ENCODE measurements at places on chromosomes 13 and 19.
A peak's percentile ranks its signal among the peaks of the same experiment; 100 is the strongest.

DNA sequence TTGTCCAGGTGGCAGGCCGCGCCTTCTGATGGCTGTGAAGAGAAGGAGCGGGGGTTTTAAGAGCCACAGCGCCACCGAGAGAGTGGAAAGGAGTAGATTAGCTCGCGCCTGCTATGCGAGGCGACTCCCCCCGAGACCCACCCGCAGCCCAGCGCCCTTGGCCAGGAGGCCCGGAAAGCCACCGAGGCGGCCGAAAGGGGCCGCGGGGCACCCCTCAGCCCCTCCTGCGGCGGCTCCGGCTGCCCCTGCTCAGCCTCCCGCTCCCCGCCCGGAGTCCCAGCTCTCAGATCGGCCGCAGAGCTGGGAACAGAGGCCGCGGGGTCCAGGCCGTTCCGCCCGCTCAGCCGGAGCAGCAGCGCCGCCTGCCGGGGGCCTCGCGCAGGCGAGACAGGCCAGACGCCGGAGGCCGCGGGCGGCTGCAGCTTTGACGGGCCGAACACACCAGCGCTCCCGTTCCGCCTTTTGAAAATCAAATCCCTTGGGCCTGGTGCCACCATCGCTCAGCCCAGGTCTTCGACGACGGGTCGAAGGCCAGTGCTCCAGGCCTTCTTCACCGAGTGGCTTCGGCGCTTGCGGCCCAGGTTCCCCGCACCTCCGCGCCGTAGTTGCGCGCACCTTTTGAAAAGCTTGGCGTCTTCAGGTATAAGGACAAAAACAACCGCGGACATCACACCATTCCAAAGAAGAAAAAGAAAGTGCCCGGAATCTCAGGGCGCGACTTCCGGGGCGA is 15.3 kb downstream of the CDX2 start:
- peak; percentile 5 for DNase-seq

DNA sequence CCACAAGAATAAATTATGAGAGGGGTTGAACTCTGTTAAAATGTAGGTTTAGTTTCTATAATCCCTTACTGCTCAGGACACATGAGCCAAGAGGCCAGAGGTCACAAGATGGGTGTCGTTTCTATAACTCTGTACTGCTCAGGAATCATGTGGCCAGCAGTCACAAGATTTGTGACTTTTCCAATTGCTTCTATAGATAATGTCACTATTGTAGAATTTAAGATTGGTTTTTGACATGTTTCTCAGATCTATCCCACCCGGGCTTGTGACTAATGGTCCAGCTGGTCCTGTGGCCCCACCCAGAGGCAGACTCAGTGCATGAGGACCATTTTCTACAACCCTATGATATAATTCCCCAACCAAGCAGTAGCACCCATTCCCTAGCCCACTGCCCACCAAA is 662.0 kb upstream of the KLF12 start:
- DNase-seq, result no peak

DNA sequence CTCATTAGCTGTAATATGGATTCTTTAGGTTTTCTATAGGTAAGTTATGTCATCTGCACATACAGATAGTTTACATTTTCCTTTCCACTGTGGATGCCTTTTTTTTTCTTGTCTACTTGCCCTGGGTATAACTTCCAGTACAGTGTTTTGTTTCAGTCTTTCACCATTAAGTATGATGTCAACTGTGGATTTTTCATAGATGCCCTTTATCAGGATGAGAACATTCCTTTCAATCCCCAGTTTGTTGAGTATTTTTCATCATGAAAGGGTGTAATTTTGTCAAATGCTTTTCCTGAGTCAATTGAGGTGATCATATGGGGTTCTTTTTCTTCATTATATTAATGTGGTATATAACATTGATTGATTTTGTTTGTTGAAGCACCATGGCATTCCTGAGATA is 43.6 kb upstream of the SACS start:
- no peak for DNase-seq

- no peak for DNase-seq
Measured at GRCh38 chr19:6602729-6603114, 11.8 kb upstream of the CD70 start.

- DNase-seq, result no peak
Measured at GRCh38 chr19:49403404-49404187, 15.5 kb downstream of the KASH5 start.

- no peak for DNase-seq
Measured at GRCh38 chr19:27754700-27755099, 1458.3 kb downstream of the UQCRFS1 start.

- no peak for DNase-seq
Measured at GRCh38 chr19:45600340-45600885, 1.6 kb downstream of the GPR4 start.

GRCh38 chr19:5193192-5193591 is 147.4 kb downstream of the PTPRS start:
- DNase-seq, result peak; percentile 23

DNA sequence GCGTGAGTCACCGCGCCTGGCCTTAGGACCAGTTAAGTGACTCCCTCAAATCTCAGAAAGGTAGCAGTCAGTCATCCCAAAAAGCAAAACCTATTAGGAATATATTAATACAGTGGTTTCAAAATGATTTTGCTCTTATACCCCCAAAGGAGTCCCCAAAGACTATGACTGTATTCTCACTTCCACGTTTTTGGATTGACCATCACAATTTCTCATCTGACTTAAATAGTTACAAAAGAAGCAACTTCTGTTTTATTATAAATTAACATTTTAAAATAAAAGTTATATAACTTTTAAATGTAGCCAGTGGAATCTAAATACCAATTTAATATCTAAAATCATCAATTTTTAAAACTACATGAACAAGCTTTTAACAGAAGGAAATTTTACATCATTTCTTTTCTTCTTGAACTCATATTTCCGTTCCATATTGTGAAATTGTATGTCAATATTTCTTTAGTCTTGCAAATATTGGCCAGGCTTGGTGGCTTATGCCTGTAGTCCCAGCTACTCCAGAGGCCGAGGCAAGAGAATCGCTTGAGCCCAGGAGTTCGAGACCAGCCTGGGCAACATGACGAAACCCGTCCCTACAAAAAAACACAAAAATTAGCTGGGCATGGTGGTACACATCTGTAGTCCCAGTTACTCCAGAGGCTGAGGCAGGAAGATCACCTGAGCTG is 1.5 kb upstream of the SPART start:
- DNase-seq, result no peak

DNA sequence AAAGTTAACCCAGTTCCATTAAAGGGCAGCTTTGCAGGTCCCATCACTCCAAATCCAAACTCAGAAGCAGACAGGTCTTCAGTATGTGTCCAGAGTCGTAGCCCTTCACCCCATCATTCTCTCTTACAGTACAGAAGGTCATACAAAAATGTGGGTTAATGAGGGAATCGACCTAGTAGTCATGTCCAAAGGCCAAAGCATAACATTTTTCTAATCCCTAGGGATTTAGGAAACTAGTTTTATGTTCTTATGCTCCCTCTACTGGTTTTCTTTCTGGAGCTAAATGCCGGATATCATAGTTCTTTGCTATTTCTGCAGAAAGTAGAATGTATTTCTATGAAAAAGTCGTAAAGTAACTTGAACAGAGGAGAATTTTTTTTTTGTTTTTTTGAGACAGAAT is 72.2 kb downstream of the DHRS12 start:
- DNase-seq, result no peak

GRCh38 chr19:4267901-4268815 is 10.9 kb upstream of the SHD start:
- no peak for DNase-seq

DNA sequence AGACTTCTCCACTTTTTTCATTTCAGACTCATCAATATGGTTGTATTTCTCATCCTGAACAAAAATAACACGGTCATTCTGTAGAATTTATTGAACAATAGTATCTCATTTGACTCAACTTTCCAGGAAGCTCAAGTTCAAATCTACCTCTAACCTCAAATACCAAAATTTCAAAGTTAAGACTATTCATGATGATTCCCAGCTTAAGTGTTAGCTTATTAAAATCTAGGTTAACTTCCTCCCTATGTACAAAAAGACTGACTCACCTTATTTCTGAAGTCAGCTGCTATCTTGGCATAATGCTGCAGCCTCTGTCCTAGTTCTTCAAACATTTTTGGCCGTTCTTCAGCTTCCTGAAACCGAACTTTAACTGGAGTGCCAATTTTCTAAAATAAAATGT is 23.2 kb downstream of the HSPH1 start:
- no peak for DNase-seq

DNA sequence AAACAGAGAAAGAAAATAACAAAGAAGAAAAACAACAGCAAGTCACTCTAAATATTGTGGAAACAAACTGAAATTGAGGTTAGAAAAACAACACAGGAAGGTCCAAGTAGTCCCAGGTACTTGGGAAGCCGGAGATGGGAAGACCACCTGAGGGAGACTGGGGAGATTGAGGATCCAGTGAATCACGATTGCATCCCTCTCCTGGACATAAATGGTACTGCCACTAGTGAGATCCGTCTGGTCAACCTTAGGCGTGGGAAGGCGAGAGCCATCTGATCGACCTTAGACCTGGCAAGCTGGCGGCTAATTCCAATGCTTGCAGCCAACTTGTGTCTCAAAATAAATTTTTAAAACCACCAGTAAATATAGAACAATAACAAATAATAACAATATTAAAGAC is 81.9 kb downstream of the ZNF726 start:
- no peak for DNase-seq

DNA sequence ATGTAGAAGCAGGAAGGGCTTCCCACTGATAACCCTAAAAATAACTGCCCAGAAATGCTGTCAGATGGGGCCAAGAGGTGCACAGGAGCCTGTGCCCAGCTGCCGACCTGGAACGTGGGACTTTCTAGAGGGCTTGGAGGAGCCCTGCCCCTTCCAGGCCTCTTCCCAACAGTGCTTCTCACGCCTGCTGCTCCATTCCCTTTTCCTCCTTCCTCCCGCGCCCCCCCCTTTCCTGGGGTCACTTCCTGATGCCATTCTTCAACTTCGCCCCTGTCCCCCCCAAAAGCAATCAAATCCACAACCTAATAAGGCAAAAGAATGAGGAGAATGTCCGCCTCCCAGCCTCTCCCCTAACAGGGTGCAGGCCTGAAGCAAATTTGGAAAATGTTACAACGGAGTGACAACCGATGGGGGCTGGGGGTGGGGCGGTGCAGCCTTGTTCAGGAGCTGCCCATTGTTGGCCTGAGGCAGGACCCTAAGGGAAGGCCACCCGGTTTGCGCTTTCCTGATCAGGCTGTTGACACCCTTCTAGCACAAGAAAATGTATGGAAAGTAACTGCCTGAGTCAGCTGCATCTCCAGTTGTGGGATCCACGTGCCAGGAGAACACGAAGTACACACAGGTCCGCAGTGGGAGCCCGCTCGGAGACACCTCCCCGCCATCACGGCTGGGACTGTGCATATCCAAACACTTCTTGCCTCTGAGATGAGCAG is 18.7 kb downstream of the ACTN4 start:
- no peak for DNase-seq

GRCh38 chr19:18859676-18860301 is 28.0 kb downstream of the UPF1 start:
- peak; percentile 21 for DNase-seq

DNA sequence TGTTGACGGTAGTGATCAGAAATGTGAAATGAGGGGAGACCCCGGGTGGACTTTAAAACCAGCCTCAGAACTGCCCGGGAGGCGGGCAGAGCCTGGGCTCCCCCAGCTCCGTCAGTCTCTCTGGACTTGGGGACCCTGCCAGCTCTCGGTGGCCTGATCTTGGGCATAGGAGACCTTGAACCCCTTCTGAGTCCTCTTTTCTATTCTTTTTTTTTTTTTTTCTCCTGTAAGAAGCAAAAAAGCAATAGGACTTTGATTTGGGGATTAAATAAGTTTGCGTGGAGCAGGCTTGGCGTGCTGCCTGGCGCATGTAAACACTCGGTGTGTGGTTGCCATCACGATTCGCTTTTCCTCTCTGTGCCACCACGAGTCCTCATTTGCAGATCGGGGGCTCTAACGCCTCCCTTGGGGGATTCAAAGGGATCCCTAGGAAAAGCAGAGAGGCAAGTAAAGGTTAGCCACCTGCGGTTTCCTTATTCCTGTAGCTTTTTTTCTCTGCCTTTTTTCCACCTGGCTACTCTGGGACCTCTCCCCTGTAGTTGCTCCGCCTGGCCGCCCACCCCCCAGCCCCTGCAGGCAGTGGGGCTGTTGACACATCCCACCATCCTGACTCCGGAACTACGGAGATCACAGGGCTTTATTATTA is 1.3 kb downstream of the SAFB start:
- no peak for DNase-seq

Measured in C1 segment of cervical spinal cord (tissue), 14 donors.